ENCODE measurements at places on chromosomes 1 and 21.

DNA sequence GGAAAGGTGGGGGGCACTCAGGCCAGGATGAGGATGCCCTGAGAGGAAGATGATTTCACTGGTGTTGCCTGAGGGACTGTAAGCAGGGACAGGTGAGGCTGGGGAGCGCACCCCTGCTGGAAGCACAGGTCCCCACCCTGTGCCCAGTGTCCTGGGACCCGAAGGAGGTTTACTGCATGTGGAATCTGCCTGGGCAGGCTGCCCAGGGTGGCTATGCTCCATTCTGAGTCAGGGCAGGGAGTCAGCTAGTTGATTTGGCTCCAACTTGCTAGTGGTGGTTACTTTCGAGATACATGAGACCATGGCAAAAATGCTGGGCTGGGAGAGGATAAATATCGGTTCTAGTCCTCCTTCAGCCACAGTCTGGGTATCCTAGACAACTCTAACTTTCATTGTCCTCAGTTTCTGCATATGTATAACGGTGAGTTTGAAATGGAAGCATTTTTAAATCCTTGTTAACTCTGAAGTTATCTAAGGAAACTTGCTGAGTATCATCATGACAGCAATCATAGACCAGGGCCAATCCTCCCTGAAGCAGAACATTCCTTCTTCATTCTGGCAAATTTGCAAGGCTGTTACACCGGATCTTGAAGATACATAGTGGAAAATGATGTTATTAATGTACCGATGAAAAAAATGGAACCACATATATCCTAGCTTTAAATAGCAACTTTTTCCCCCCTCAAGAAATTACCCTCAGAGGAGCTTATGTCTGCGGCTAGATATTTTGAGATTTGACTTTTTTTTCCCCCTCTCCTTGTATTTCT is 7.7 kb downstream of the TLR5 start:
- no peak for DNase-seq

- no peak for DNase-seq
Observed at GRCh38 chr1:212950243-212951125, at the start of gene VASH2. TSS of gene VASH2 (plus strand) at chr1:212950541. CDS start at chr1:212951543, 1,002 bp downstream.

DNA sequence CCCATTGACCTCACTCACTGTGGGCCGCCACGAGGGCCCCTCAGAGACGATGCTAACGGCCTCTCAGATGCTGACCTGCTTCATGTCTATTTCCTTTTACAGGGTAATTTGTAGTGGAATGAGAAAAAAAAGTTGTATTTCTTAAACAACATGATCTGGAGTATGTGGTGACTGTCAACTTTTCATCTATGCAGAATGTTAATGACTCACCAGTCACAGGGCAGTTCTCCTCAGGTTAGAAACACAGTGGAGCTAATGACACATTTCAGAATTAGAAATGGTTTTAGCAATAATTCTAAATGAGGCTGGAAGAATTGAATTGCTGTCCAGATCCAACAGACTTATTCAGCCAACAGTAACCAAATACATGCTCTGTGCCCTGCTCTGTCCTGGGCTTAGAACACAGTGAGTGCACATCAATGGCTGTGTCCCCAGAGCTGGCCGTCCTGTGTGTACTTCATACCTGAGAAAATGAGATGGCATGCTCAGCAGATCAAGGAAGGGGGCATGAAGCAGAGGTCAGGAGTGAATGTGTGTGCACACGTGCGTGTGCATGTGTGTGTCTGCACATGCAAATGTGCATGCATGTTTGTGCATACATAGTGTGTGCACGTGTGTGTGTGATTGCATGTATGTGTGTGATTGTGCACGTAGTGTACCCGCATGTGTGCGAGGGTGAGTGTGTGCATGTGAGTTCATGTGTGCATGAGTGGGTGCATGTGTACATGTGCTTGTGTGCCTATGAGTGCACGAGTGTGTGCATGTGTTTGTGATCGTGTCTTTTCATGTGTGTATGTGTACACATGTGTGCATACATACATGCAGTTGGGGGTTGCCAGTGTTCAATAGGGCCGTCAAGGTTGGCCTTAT is 145.3 kb downstream of the PCBP3 start:
- no peak for DNase-seq

DNA sequence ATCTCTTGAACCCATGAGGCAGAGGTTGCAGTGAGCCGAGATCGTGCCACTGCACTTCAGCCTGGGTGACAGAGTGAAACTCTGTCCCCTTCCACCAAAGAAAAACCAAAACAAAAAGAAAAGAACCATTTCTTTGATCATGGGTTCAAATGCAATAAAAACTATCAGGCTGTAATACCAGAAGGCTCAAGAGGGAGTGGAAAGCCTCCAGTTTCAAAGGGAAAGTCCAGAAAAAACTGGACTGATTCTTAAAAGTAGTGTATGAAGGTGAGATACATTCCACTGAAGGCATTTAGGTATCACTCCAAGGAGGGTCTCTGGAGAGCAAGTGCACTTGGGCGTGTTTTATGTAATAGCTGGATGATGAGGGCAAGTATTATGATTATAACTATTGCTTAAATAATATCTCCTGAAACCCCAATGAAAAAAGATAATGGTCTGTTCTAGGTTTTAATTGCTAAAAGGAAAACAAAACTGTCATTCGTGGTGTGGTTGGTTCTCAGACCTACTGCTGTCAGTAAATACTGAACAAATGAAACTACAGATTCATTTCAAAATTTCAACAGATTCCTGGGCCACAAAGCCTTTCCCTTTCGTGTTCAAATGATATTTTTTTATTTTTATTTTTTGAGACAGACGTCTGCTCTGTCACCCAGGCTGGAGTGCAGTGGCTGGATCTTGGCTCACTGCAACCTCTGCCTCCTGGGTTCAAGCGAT is 6.0 kb upstream of the CAMTA1 start:
- no peak for DNase-seq

DNA sequence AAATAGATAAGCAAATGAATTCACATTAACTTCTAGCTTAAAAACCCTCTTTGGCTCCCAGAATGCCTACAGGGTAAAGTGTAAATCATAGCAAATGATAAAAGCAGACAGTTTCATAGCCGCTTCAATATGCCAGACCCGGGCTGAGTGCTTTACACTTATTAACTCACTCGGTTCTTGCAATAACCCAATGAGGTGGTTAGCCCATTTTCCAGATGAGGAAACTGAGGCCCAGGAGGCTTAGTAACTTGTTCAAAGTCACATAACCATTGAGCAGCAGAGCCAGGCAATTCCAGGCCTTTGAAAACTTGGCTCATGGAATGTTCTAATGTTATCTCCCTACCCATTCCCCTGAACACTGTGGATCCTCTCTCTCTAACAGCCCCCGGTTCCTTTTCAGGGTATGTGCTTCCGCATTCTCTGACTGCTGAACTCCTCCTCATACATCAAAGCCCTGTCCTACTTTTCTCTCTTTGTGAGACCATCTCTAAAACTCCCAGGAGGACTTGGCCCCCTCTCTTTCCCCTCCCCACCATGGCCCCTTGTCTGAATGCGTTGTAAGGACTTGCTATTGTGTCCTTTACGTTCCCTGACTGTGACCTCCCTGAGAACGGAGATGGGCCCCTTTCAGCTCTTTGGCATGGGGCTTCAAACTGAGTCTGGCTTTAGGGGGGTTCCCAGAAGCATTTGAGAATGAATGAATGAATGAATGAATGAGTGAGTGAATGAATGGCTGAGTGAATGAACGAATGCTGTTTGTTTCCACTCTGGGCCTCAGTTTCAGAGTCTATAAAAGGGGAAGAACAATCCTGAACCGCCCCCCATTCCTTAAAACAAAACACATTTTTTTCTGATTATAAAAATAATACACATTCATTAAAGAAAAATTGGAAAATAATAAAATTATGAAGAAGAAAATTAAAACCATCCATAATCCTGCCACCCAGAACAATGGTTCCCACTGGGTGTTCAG is 15.6 kb upstream of the RUNX3 start:
- DNase-seq, result no peak

- no peak for DNase-seq
Observed at GRCh38 chr1:212967801-212968200, 17.5 kb downstream of the VASH2 start.

DNA sequence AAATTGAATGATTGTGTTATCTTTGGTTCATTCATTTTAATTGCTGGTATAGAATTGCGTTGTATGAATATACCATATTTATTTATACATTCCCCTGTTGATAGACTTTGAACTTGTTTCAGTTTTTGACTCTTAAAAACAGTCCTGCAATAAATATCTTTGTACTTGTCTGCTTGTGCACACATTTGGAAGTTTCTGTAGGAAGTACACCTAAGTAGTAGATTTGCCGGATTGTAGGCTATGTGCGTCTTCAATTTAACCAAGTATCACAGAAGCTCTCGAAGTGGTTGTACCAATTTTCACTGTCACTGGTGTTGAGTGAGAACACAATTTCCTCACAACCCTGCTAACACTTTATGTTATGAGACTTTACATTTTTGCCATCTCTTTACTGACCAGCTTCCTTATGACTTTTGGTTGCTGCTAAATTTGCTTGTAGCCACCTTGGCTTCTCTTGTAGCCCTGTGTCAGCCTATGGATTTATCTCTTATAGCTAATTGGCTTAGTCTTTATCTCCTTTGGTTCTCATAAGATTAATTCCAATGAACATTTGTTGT is 2.2 kb downstream of the TTC3 start:
- DNase-seq, result no peak

GRCh38 chr21:41557884-41558283 is 49.9 kb upstream of the TMPRSS2 start:
- no peak for DNase-seq

DNA sequence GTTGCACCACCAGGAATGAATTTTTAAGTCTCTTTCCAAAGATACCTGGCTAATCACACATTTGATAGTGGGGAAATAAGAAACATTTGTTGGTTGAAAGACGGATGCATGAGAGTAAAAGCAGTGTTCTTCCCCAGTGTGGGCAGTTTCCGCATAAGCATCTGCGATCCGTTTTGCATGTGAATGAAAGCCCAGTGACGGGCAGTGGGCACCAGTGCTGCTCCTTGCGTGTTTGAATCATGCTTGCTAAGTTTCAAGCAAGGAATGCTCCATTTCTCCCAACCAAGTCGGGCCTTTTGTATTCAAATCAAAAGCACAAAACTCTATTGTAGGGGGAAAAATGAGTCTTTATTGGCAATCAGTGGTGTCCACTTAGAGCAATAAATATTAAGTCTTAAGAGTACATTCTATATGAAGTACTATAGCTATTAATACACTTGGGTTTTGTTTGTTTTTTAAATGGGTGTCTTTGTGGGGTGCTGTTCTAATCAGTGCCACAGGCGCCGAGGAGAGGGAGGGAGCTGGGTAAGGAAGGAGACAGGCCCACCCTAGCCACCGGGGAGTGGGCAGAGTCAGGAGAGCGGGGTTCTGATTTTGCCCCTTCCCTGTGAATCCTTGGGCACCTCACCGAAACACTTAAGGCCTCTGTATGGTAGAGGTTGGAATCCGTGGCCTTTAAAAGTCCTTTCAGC is 750 bp upstream of the PTGFRN start:
- DNase-seq, result no peak

DNA sequence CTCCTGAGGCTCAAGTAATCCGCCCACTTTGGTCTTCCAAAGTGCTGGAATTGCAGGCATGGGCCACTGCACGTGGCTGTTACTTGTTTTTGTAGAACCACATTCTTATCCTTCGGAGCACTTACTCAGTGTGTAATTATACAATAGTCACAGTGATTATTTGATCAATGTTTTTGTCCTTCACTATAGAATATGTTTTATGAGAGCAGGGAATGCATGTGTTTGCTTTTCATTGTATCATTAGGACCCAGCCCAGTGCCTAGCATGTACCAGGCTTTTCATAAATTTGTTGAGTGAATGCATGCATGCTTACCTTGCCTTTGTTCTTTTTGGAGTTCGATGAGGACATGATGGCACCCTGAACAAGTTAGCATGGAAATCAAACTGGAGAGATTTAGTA is 5.8 kb downstream of the SZT2 start:
- DNase-seq, result no peak

GRCh38 chr1:66489151-66489550 is 44.8 kb upstream of the SGIP1 start:
- DNase-seq, result no peak

GRCh38 chr1:113036639-113037321 is 36.2 kb upstream of the LRIG2 start:
- DNase-seq, result no peak

DNA sequence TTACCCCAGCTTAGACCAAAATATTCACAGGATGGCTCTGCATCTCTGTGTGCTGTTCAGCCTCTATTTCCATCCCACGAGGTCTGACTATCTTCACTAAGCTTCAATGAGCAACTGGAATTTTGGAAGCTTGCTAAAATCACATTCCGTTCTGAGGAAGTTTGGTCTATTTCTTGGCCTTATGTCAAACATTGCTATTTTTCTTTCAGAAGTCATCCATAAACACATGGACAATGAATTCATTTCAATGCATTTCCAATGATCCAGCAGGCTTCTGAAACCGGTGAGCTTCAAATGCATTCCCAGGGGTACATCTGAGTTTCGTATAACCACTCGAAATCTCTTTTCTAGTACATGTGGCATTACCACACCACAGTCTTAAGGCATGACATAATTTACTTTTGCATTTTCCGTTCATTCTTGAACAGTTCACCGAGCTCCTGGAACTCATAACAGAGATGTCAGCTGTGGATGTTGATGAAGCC is 294.1 kb upstream of the KAZN start:
- no peak for DNase-seq

DNA sequence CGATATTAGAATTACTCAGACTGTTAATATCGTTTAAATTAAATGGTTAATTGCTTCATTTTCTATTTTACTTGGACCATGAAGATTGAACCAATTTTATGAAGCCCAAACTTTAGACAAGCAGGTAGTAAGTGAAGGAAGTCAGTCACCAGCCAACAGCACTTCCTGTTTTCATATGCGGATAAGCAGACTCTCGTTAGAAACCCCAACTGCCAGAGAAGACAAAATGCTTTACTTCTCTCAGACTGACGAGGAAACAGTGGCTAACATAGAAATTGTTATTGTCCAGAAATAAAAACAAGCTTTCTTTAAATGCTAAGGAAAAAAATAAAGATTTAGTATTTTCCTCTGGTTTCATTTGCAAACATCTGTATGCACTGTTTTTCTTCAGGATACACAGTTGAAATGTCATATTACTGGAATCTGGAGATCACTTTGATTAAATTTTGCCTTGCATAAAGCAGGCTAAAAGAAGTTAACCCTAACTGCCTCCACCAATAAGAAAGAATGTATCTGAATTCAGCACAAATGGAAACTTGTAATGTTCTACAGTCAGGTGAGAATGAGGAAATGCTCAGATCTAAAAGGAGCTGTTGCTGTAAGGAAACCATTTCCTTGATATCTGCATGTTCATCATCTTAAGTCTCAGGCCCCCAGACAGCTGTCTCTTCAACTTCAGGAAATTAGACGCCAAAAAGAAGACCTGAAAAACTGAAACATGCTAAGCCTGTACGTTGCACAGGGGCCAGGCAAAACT is 129.8 kb upstream of the SAMSN1 start:
- DNase-seq, result no peak

- no peak for DNase-seq
Observed at GRCh38 chr1:61853583-61853982, 111.3 kb downstream of the PATJ start.

DNA sequence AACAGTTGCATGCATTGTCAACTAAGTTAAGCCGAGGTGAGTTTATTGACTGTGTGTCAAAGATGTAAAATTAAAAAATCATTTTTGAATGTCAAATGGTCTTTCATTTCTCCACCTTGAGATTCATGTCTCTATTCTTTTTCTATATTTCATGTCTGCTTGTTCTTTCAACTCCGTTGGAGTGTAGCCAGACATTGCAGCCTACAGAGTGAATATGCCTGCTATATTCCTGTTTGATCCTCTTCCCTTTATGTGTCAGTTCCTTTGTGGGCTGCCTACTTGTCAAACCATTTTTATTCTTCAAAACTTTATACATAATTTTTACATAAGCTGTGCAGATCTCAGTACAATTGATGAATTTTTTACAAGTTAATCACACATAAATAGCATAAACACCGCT is 1325.8 kb upstream of the PRMT6 start:
- DNase-seq, result no peak
